Activated CD4-positive, alpha-beta memory T cell treated with anti-CD3 and anti-CD28 coated beads for 36 hours (primary cell): ENCODE measurements at places on chromosomes 3 and 15. TPM values are rescaled to one million over a fixed set of nuclear protein-coding genes. Genes with fewer than 3 reads are reported as not detected.

- peak; percentile 68 for DNase-seq
These were observed 37.9 kb downstream of the RPL39L start for GRCh38 chr3:187101184-187102072.

- DNase-seq, result no peak
These were observed 251.7 kb upstream of the TBL1XR1 start for GRCh38 chr3:177448987-177449359.

- no peak for DNase-seq
These were observed 67.1 kb upstream of the LMOD3 start for GRCh38 chr3:69189487-69189886.

SLC2A2 gene
- total RNA-seq, result not detected

IL5RA gene
- total RNA-seq, result 0.74 TPM

DNA sequence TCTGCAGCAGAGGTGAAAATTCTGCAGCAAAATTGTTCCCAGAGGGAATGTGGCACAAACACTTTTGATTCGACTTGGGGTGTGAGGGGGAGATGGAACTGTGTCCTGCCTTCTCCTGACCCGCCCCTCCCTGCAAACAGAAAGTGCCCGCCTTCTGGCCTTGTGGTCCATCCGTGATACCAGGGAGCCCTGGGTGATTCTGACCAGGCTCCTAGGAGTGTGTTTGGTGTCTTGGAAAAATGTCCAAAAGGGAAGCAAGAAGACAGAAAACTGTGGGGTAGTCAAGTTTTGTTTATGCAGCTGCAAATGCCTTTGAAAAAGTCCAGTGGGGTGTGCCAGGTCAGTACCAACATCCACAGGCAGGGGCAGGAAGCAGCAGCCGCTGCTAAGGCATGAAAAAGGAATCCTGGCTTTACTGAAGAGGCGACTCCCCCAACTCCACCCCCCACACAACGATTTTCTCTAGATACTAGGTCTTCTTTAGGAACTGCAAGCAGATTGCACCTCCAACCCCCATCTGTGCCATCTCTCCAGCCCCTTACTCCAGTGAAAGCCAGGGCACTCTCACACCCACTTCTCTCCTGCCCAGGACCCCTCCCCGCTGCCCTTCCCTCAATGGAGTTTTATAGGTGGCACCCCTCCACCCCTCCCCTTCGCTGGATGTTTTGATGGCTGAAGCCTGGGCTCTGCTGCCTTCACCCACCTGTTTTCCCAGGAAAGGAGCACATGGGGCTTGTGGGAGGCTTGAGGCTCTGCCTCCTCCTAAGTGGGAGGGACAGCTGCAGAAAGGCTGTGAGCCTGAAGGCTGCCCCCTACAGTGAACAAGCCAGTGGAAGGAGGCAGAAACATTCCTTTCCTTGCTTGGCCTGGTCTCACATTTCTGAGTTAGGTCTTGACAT is 82.4 kb upstream of the HERC1 start:
- no peak for DNase-seq

DNA sequence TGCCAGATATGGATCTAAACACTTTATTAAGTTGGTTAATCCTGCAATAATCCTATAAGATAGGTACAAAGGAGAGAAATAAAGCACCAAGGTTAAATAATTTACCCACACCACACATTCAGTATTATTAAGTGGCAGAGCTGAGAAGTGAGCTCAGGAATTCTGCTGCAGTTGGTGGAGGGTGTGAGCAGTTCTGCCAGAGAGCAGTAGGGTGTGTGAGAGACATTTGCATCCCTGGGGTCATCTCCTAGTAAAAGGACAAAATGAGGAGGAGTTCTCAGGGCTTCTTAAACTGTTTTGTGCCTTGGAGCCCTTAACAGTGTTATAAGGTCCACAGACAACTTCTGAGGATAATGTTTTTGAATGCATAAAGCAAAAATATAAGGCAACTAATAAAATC is 484.5 kb downstream of the TAFA4 start:
- no peak for DNase-seq

- DNase-seq, result peak; percentile 74
These were observed 44.1 kb downstream of the CPN2 start for GRCh38 chr3:194306771-194307640.

- DNase-seq, result no peak
These were observed 67.0 kb downstream of the NOX5 start for GRCh38 chr15:69081310-69082004.

EIF4A2 gene
- total RNA-seq, result 390 TPM
